ENCODE measurements at places on chromosomes 12 and 14. TPM values are rescaled to one million over a fixed set of nuclear protein-coding genes. Genes with fewer than 3 reads are reported as not detected.

Gene RNU4-1
- total RNA-seq: not detected

Gene CACNA2D4
- total RNA-seq: not detected

Gene RPL10L
- not detected for total RNA-seq

Gene CD27
- total RNA-seq: not detected

Gene LRTM2
- total RNA-seq: not detected

Gene DLGAP5
- 30.7 TPM for total RNA-seq

Gene WNT1
- 0.09 TPM for total RNA-seq

Gene HOXC6
- 4.9 TPM for total RNA-seq

Gene SLC10A1
- not detected for total RNA-seq

Gene AHNAK2
- 188 TPM for total RNA-seq

Gene RIPK3
- total RNA-seq: not detected

Gene FLRT2
- total RNA-seq: 3.0 TPM

Gene FZD10
- total RNA-seq: not detected

Gene CISTR
- total RNA-seq: not detected

Gene PLA2G1B
- not detected for total RNA-seq

Gene PPP4R4
- total RNA-seq: 0.48 TPM

Gene TAS2R9
- total RNA-seq: not detected

Gene KRT85
- 0.05 TPM for total RNA-seq

Gene CLEC6A
- not detected for total RNA-seq

Gene SERPINA10
- not detected for total RNA-seq

Gene FGD6
- 12.1 TPM for total RNA-seq

Gene ANO2
- 0.21 TPM for total RNA-seq

Gene PMEL
- 1.1 TPM for total RNA-seq

Gene ITPR2
- 1.3 TPM for total RNA-seq

Gene IFT81
- 15.5 TPM for total RNA-seq

Gene FAM186B
- 0.11 TPM for total RNA-seq

Gene ANKRD33
- 0.08 TPM for total RNA-seq

Gene ISM2
- total RNA-seq: 0.43 TPM

Gene PLBD1
- 4.6 TPM for total RNA-seq

Gene FOXM1
- 90.9 TPM for total RNA-seq

Gene PIWIL1
- total RNA-seq: 0.05 TPM

Gene SMAGP
- total RNA-seq: 24.6 TPM

Gene MGAT4C
- 0.05 TPM for total RNA-seq

Gene AEBP2
- 19.0 TPM for total RNA-seq
